ENCODE measurements at places on chromosomes 6 and 20.

DNA sequence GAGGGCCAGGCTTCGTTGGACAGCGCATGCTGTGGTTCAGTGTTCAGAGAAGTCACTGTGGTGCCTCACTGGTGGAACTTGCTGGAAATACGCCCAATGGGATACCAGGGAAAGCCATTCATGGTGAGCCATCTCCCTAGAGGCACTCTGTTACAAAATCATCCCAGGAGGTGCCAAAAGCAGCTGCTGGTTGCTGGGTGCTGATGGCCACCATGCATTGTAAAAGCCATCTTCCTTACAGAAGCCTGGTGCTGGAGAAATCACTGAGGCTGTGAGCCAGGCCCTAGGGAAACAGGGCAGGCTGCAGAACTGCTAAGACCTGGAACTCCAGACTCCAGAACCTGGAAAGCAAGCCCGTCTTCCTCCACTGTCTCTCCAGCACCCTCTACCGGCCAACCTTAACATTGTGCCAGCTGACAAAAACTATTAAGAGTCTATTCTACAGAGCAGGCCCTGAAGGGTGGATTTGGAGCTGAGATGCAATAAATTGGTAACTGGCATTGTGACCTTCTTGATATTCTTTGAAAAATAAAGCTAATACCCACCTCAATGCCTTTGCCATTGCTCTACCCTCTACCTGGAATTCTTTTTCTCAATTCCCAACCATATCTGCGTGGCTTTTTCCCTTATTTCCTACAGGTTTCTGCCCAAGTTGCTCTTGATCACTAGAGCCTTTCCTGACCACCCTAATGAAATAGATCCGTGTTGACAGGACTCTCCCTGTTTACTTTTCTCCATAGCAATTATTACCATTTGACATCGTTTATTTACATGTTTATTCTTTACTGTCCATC lies 18.5 kb downstream of the SNRPB start:
- DNase-seq, result peak; percentile 60

DNA sequence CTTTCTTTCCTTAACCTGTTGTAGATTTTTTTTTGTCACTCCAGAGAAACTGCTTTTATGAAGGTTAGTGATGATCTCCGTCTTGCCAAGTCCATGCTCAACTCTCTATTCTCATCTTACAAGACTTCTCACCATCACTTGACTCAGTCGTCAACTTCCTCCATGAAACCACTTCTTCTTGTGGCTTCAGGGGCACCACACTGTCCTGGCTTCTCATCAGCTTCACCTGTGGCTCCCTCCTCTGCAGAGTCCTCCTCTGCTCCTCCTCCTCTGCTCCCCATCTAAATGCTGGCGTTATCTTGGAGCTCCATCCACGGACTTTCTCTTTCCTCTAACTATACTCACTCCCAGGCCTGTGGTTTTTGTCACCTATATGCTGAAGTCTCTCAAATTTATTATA lies 187.5 kb downstream of the BACH2 start:
- no peak for DNase-seq

DNA sequence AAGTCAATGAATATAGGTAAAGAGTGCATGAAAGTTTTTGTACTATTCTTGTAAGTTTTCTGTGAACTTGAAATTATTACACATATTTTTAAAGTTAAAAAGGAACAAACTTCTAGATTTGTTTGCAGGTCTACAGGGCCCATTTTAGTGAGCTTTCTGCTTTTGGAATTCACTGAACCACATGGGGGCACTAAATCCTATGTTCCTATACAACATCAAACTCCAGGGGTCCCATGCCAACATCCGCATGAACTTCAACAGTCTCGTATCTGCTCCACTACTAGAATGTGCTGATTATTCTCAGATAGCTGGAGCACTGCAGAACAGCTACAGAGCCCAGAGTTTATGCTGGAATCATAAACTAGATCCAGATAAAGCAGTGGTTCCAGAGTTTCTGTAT lies 347.9 kb upstream of the SPTLC3 start:
- DNase-seq, result no peak

DNA sequence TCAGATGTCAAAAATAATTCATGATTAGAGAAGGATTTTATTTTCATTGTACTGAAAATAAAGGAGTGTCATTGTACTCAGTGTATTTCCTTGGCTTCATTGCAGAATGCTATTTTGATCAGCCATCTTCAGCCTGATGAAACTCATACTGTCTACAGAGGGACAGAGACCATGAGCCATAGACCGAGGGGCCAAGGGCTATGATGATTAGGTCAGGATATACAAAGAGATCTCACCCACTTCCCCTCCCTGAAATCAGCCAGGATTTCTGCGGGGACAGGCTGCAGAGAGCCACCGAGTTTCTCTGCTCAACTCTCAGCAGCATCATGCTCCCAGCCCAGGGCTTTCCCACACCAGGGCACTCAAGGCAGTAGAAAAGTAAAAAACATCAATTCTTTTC lies 47.0 kb downstream of the ALDH8A1 start:
- no peak for DNase-seq

- no peak for DNase-seq
These were observed 73.2 kb upstream of the CNKSR3 start for GRCh38 chr6:154583546-154584188.

DNA sequence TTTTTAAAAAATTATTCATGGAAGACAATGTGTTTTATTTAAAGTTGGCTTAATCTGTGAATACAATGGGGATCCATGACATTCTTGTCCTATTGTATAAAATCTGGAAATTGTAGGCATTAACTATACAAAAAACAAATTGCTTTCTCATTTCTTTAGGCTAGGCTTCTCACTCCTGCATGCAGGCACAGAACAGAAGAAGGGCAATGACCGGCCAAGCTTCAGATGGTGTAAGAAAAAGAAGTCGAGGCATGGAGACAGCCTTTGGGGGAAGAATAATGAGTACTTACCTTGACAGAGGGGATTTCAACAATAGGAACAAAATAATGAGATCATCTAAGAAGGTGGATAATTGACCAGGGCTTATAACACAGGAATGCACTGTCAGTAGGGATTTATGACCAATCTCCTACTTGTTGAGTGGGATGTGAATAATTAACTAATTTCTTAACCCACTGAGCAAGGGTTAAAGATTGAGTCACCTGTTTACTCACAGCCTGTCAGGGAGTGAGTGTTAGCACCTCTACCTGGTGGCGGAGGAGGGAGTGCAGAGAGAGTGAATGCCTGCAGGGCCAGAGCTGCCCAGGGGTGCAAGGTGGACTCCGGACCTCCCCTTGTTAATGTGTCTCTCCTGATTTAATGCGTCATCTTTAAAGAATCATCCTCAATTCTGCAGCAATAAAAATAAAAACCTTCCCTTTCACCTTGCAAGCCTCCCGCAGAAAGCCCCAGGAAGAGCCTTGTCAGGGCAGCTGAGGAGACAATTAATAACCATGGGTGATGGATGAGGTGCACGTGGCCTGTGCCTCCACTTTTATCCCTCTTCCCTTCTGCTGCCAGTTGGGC lies 3.9 kb downstream of the SLC22A2 start:
- DNase-seq, result no peak

- no peak for DNase-seq
These were observed 528.9 kb downstream of the EPM2A start for GRCh38 chr6:145206247-145206907.

DNA sequence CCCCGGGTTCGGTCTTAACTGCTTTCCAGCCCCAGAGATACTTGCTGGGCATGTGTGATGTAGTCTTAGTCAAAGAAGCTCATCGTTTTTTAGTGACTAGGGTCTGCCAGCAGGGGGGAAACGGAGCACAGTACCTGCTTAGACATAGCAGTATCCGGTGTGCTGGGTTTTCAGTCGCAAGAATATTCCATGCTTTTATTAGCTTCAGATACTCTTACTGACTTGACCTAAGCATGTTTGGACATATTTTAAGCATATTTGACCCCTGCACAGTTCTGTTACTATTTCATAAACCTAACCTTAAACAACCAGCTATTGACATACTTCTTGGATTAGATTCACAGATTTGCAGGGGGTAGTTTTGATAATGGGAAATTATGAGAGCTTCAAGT lies 3.0 kb downstream of the E2F3 start:
- peak; percentile 68 for DNase-seq

DNA sequence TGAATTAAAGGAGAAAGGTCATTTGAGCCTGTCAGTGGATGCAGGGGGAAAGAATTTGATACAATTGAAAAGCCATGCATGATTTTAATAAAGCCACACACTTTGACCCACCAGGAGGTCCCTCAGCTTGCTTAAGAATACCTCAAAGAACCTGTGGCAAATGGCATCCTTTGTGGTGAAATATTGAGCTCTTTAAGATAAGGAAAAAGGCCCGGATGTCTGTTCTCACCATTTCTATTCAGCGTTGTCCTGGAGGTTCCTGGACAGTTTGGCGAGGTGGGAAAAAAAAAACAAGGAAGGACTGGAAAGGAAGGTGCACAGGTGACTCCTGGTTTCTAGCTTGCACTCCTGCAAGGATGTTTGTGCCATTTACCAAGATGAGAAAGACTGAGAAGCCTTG lies 91.0 kb downstream of the TOX2 start:
- DNase-seq, result no peak

DNA sequence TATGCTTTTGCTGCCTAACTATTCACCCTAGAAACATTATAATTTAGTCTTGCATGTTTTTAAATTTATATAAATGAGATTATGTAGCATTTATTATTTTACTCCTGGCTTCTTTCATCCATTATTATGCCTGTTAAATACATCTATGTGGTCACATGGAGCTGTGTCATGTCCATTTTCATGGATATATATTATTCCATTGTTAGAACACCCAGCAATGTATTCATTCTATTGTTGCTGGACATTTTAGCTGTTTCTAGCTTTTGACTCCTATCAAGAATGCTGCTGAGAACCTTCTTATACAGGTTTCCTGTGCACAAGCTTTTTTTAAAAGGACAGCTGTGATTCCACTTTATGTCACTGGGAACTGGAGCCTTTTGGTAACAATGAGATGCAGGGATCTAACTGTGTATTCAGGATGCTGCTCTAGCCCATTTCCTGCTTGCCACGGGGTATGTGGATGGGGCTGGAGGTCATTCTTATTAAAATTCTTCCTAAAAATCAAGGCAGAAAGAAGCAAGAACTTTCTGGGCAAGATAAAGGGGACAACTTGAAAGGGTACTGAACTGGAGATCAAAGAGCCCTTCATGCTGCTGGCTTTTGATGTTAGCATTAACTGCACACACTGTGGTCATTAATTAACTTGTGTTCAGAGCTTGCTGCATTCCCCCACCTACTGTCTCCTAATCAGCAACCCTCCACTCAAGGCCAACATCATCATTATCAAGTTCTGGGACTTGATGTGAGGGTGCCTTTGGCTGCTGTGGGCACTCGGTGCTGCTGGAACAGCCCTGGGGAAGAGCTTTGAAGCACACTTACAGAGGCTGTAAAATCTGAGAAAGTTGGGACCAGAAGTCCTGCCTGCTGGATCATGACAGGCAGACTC lies 96.6 kb upstream of the AKIRIN2 start:
- no peak for DNase-seq

DNA sequence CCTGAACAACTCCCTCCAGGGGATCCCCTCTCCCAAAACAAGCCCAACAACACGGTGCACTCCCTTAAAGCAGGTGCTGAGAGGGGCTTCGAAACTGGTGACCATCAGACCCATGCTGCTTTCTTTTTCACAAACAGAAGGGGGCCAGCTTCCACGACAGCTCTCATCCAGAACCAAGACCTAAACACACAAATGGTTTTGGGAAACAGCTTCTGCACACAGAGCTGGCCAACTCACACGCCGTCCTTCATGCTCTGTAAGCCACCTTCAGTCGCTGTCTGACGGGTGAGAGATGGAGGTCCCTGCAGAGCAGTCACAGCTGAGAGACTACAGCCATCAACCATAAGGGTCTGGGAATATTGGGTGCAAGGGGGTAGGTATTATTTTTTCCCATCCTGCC lies 76.3 kb downstream of the ZMYND8 start:
- DNase-seq, result no peak

DNA sequence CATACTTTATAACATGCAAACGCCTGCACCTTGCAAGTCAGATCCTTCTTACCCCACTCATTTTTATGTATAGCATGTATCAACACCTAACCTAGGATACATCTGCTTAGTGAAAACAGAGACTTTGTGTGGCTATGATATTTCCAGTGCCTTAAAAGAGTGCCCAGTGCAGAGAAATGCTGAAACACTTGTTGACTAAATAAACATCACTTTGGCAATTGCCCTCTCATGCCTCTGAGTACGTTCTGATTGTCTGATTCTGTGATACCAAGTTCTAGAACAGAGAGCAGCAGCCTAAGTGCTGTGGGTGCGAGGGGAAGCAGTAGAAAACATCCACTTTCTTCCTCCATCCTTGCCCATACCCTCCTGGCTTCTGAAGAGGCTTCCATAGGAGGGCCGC lies 13.6 kb downstream of the PLEKHG1 start:
- DNase-seq, result no peak

DNA sequence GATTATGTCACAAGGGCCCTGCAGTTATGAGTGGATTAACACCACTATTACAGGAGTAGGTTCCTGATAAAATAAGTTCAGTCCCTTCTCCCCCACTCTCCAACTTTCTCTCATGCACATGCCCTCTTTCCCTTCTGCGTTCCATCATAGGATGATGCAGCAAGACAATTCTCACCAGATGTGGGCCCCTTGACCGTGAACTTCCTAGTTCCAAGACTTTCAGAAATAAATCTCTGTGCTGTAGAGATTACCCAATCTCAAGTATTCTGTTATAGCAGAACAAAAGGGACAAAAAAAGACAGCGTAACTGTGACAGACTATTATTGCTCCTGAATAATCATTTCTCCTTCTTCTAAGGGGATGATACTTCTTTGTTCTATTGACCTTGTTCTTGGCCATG lies 33.8 kb upstream of the TMEM244 start:
- DNase-seq, result no peak

GRCh38 chr20:47652301-47652700 lies 133.0 kb downstream of the SULF2 start:
- DNase-seq, result no peak

DNA sequence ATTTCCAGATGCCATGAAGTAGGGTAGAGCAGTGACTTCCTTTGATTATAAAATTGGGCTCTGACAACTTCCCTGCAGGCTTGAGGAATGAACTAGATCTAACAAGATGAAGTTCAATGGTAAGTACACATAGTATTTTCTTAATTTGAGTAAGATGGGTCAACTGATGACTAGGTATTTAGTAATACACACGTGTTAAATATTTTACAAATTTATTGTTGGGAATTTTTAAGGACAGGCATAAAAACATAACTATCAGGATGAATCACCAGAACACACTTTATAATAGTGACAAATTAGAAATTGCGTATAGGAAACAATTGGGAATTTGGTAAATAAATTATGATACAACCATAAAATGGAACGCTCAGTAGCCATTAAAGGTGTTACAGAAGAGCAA lies 762.4 kb upstream of the SLC35B3 start:
- no peak for DNase-seq
